ENCODE measurements at places on chromosomes 16 and 17. TPM values are rescaled to one million over a fixed set of nuclear protein-coding genes. Genes with fewer than 3 reads are reported as not detected.

DNA sequence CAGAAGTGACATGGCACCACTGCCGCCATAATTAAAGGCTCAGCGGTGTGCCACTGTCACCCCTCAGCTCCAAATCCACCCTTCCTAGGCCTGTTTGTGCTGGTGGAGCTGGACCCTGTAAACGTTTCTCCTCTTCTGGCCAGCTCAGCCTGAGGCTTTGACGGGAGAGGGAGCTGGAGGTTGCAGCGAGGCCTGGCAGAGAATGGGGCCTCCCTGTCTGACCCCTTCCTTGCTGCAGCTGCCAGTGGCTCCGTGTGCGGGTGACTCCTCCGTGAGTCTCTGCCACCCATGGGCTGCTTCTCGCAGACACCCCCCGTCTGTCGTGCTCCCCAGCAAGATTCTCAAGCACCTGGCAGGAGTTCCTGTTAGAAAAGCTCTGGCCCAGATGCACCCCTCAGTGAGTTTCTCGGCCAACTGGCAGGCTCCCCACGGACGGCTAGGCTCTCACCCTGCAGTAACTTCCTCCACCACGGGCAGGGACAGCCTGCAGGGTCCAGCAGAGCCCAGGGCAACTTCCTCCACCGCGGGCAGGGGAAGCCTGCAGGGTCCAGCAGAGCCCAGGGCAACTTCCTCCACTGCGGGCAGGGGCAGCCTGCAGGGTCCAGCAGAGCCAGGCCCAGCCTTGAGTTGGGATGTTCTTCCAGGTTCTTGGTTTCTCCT lies 4.7 kb upstream of the CHMP6 start:
- DNase-seq = no peak

- no peak for DNase-seq
Observed at GRCh38 chr17:27362909-27363308, 69.0 kb downstream of the WSB1 start.

DNA sequence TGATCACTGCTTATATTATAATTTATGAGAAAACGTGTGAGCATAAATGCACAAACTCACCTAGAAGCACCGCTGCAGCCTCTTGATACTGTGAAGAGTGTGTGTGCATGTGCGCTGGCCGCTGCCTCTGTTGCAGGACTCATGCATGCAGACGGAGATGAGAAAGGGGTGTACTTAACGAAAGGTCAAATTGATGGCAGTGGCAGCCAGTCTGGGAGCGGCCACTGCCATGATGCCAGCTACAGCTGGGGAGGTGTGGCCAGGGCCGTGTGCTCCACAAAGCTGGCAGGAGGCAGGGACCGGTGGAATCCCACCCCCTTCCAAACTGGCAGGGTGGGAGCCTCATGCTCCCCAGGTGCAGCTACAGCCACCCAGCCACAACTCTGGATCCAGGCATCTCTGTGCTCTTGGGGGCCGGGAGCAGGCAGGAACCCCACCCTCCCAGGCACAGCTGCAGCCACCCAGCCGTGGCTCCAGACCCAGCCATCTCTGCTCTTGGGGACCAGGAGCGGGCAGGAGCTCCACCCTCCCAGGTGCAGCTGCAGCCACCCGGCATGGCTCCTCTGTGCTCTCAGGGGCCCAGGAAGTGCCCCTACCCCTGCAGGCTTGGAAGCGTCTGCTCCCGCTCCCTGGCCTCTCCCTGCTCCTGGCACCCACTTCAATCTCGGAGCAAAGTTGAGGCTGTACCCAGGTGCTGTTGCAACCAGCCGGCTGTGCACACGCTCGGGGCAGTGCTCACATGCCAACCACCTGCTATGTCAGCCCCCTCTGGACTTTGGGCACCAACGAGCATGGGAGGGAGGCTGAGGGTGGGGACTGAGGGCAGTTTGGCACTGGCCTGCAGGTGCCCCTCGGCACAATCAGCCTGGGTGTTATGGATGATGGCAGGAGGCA lies 77.5 kb upstream of the CHMP6 start:
- no peak for DNase-seq

DNA sequence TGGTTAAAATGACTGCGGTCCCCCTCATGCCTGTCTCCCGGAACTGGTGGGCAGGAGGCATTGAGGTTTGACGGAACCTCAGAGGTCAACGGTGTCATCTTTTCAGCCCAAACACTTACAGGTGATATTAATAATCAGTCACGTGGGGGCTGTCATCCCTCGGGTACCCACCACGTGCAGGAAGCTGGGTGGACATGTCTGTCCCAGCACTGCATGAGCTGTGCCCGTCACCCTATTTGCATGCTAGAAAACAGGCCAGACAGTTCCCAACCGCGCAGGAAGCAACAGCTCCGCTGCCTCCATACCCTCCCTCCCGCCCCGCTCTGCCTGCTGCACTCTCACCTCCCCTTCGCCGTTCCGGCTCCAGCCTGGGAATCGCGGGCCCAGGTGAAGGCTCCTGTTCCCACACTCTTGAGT lies 1.4 kb downstream of the SYNGR3 start:
- DNase-seq = no peak

GRCh38 chr16:78390508-78391324 lies 291.3 kb downstream of the WWOX start:
- no peak for DNase-seq

The DUSP14 gene
- polyA plus RNA-seq = 157 TPM

The TBC1D3 gene
- polyA plus RNA-seq = 0.15 TPM

The ZNF205 gene
- 4.2 TPM for polyA plus RNA-seq

DNA sequence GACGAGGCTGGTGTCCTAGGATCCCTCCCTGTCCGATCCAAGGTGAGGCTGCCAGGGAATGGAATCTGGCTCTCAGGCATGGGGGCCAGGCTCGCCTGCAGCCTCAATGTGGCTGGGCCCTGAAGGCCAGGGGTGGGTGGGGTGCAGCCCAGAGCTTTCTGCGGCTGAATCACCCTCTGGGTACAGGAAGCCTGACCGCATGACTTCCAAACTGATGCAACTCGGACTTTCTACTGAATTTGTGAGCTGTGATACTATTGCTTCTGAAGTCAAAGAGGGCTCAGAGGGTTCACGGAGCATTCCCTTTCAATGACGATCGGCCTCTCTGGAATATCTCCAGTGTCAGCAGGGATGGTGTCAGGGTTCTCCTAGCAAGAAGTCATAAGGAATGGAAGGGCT lies 123.7 kb downstream of the METRNL start:
- DNase-seq = peak; percentile 99

DNA sequence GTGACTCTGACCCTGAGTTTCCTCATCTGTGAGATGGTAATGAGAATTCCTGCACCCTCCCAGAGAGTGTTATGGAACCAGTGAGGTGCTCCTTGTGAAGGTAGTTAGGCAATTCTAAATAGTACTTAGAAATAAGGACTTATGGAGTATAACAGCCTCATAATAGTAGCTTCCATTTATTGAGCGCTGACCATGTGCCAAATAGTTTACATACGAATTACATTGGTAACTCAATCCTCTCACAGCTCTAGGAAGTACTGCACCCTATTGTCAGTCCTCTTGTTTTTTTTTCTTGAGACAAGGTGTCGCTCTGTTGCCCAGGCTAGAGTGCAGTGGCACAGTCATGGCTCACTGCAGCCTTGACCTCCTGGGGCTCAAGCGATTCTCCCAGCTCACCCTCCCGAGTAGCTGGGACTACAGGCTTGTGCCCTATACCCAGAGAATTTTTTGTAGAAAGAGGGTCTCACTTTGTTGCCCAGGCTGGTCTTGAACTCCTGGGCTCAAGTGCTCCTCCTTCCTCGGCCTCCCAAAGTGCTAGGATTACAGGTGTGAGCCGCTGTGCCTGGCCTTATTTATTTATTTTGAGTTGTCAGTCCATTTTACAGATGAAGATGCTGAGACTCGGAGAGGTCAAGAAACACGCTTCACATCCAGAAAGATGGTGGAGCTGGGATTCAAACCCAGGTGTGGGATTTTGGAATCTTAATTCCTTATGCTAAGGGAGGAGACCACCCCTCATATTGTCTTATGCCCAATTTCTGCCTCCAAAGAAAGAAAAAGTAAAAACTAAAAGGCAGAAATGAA lies 2.9 kb downstream of the TNS4 start:
- peak; percentile 54 for DNase-seq

- no peak for DNase-seq
Observed at GRCh38 chr17:17848311-17849082, 11.7 kb upstream of the SREBF1 start.

The OR3A3 gene
- not detected for polyA plus RNA-seq

DNA sequence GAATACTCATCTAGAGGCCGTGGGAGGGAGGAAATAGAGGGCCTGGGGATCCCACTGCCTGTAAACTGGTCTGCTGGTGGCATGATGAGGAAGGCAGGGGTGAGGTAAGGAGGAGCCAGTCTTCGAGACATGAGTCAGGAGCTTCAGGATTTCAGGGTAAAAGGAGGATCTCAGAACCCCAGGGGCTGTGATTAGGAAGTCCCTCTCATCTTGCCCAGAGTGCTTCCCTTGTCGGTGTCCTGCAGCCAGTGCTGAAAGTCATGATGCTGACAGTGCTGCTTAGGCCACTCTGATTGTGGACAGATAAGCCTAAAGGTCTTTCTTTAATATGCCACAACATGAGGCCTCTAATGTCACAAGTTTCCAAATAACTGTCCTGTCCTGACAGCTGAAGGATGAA lies 29.6 kb downstream of the COG4 start:
- DNase-seq = peak; percentile 16

- no peak for DNase-seq
Observed at GRCh38 chr16:84818989-84819643, 669 bp upstream of the CRISPLD2 start.

GRCh38 chr17:47218896-47219430 lies 9.8 kb downstream of the MYL4 start:
- no peak for DNase-seq

- DNase-seq = no peak
Observed at GRCh38 chr16:85518398-85519049, 94.6 kb upstream of the GSE1 start.

Measured in GM23248 (cell line).